ENCODE measurements at places on chromosomes 3 and 15.

DNA sequence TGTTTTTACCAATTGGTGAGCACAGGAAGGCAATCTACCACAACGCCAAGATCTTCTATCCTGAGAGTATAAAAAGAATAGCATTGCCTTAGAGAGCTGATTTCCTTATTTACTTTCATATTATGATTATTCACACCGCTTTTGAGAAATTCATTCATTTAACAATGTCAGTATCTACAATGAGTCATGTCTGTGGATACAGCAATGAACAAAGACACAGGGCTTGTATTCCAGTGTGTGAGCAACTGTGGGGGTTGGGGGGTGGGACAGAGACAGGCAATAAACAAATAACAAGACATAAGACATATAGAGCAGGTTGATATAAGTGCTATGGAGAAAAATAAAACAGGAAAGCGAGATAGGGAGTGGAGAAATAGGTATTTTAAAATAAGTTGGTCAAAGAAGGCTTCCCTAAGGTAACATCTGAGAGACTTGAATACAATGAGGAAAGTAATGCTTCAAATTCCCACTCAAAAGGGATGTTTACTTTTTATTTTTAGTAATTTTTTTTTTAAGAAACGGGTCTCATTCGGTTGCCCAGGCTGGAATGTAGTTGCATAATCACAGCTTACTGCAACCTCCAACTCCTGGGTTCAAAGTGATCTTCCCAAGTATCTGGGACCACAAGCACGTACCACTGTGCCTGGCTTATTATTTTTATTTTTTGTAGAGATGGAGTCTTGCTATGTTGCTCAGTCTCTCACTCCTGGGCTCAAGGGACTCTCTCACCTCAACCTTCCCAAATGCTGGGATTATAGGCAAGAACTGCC lies 45.7 kb downstream of the PGBD4 start:
- DNase-seq, result no peak

DNA sequence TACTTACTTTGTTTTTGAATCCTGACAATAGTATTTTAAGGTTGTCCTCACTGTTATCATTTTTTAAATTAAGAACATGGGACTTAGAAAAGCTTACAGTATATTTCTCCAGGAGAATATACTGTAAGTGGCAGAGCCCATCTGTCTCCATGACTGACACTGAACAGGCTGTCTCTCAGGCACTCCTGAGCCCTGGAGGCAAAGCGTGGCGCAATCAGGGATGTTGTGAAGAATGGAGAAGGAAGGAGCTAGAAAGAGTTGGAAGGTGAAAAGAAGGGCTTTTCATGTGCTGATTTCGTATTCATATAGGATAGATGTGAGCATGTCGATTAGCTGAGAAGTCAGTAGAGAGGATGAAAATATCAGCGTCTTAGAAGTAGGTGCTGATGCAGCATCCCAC lies 41.5 kb downstream of the FGF12 start:
- DNase-seq, result no peak

GRCh38 chr3:183537295-183537730 lies 18.2 kb downstream of the KLHL6 start:
- peak; percentile 58 for DNase-seq

DNA sequence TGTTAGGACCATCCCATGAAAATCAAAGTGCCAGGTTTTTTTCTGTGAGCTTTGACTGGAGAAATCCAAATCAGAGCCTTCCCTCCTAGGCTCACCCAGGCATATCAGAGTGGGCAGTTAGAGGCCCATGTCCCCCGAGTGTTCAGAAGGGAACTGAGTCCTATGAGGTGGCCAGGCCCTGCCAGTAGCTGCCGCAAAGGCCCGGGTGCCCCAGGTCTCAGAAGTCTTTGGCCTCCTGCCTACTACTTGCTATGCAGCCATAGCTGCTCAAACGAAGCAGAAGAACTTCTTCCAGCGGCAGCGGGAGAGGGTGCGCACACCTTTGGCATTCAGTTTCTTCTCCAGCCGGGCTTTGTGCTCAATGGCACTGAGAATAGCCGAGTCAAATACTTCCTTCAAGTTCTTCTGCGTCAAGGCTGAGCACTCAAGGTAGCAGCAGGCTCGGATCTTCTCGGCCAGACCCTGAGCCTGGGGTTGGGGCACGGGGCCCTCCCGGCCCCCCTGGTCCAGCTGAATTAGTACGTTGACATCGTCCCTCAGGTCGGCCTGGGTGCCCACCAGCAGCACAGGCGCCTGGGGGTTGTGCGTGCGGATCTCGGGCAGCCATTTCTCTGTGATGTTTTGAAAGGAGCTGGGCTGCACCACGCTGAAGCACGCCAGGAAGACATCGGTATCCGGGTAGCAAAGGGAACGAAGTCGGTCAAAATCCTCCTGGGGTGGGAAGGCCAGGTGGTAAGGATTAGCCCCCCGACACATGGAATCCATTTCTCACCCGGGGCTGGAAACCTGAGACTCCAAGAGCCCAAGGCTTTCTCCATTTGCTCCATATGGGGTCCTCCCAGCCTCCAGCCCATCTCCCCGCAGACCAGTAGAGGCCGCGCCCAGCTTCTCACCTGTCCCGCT lies 992 bp downstream of the RHOV start:
- DNase-seq, result no peak

DNA sequence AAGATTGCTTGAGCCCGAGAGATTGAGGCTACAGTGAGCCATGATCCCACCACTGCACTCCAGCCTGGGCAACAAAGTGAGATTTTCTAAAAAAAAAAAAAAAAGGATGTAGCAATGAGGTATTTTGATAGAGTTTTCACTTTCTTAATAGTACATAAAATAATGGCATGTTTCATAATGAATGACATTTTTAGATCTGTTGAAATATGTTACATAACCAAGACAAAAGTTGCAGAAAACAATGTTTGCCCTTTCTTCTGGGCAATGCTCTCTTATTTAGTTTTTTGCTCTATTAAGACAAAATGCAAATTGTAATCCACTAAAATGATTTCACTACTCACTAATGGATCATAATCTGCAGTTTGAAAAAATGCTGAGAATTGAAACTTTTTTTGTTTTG lies 4.4 kb upstream of the MAPK6 start:
- no peak for DNase-seq

- DNase-seq, result no peak
These were observed 16.3 kb downstream of the RTP1 start for GRCh38 chr3:187213616-187214015.

- DNase-seq, result no peak
These were observed 45.0 kb downstream of the CCR1 start for GRCh38 chr3:46162975-46163555.

- DNase-seq, result no peak
These were observed 62.2 kb downstream of the DNAJB8 start for GRCh38 chr3:128404276-128405068.

GRCh38 chr15:29345549-29346525 lies 76.2 kb upstream of the NSMCE3 start:
- no peak for DNase-seq

GRCh38 chr3:48320996-48321395 lies 12.5 kb downstream of the SPINK8 start:
- DNase-seq, result no peak

DNA sequence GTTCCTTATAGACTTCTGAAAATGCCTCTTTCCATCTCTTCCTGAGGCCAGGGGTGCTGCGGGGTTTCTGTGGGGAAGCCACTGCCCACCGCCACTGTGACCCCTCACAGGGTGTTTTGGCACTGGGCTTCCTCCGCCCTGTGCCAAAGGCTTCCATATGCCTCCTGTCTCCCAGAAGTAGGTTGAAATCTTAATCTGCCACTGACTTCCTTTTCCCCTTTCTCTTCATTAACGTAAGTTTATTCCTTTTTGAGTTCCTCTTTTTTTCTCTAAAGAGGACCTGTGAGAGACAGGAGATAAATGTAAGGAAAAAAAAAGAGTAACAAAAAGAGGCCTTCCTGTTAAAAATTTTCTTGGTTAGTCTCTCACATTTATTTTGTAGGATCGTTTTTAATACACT lies 220.5 kb downstream of the CTNNB1 start:
- DNase-seq, result no peak

DNA sequence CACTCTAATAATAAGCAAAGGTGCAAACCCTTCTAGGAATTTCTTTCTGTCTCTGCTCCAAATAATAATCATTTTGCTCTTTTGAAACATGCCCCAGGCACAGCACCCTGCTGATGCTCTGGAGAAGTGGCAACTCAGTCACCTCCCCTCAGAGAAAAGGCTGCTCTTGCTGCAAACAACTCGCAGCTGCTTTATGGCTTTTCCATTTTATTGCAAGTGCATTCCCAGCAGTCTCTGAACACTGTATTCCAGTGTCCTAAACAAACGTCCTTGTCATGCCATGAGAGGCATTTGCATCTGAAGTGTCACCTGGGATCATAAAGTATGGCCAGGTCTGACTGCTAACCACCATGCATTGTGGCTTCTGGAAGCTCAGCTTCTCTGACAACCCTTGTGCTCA lies 358.1 kb upstream of the TRIM42 start:
- no peak for DNase-seq

GRCh38 chr15:42999201-42999779 lies 78.7 kb upstream of the TTBK2 start:
- DNase-seq, result no peak

DNA sequence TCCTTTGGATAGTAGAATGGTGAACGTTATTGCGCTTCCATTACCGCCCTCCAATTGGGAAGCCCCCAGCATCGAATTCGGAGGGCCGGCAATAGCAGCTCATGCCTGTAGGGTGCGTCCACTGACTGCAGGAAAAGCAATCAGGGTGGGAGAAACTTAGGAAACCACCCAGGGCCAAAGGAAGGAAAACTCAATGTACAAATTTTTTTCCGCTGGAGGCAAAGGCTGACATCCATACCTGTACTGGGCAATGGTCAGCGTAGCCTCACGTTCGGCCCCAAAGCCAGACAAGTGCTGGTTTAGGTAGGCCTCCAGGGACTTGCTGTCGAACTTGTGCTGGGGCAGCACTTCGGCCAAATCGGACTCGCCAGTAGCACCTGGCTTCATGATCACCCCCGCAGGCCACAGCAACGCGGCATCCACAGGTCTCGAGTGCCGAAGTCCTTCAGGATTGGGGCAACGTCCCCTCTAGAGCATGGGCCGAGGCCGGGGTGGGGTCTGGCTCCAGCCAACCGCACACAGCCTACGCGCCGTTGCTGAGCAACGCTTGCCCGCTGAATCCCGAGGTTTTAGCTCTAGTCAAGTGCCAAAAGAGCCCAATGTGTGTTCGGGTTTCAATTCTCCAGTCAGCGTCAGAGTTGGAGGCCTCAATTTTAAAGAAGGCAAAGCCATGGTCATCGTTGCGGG lies at the start of gene ACAD11:
ACAD11 (minus strand) TSS at position 445 of the 687 bp plus-strand sequence; CDS start at position 387, 58 bp downstream.
- DNase-seq, result peak; percentile 78

- DNase-seq, result no peak
These were observed 82.2 kb downstream of the ABI3BP start for GRCh38 chr3:100910986-100911385.

GRCh38 chr3:73405000-73405399 lies 219.7 kb downstream of the PDZRN3 start:
- no peak for DNase-seq

- no peak for DNase-seq
These were observed 182.2 kb downstream of the FNDC3B start for GRCh38 chr3:172221547-172221946.

DNA sequence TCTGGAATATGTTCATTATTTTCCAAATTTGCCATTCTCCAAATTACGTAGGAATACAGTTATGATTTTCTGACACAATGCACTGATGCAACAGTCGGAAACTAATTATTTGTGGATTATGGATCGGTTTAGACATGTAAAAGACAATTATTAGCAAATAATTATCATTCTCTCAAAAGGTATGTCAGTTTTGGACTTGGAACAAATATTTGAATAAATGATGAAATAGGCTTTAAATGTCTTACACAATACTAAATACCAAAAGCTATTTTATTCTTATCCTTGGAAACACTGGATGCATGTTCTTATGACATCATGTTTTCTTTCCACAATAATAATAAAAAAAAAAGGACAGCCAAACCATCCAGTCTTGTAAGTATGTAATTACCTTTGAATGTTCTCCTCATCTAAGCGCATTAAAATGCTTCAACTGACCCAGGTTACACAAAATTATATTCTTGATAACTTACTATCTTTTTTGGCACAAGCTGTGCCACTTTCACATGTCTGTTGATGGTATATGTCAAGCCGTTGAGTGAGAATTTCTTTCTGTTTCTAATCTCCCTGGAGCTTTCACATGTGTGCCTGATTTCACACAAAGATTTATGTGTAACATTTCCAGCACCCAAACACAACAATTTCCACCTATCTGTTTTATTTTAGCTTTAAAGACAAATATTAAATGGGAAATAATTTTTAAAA lies 238.5 kb upstream of the ZNF385D start:
- DNase-seq, result no peak

DNA sequence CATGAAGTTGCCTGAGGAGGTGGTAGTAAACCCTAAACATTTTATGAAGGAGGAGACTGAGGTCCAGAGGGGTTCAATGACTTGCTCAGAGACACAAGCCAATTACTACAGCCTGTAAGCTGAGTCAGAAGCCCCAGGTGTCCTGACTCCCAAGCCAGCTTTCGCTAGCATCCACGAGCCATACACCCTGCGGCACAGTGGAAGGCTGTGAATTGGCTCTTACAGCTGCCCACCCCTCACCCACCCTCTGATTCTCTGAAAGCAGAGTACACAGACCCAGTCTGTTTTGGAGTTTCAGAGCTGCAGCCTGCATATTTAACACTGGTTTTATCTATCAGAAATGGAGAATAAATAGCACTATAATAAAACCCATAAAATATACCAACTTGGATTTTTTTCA lies 253.4 kb downstream of the IGSF11 start:
- DNase-seq, result no peak

DNA sequence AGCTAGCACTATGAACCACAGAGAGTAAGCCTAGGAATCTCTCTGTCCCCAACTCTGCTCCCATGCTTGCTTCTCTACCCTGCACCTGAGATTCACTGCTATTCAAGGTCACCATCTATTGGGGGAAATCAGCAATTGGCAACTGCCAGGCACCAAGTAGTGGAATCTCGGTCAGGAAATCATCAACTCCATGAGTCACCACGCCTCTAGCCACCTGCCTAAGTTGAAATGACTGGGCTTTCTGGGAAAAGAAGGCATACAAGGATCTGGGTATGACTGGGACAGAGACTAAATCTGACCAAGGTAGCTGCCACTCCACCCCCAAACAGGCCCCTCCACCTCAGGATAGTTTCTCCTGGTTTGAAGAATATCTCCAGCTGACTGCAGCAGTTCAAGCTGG lies 464.1 kb upstream of the CBLB start:
- DNase-seq, result no peak

DNA sequence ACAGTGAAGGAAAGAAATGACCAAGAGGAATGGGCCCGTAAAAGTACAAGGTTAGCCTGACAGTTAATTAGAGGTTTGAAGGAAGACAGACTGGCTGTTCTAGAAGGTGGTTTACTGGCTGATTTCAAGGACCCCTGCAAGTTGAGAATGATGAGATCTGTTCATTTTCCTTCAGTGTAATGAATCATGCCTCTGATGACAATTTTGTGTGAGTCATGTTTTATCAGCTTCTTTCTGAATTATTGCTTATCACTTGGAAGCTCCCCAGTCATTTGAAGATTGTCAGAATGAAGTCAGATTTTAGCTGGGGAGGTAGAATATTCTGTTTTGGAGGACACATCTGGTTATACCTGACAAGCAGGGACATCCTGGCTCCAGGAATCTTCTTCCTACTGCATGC lies 50.6 kb downstream of the DRD3 start:
- DNase-seq, result no peak

Measured in heart left ventricle (tissue), 16 donors.